ENCODE measurements at places on chromosomes 12 and 14.

- no peak for DNase-seq
Measured at GRCh38 chr14:60085693-60086092, 6.0 kb upstream of the PCNX4 start.

- DNase-seq, result peak; percentile 18
Measured at GRCh38 chr12:62657363-62657632, 190.7 kb downstream of the MON2 start.

GRCh38 chr12:101696251-101697196 is 916 bp upstream of the CHPT1 start:
- DNase-seq, result no peak

GRCh38 chr12:45518291-45519235 is 210.9 kb upstream of the ARID2 start:
- peak; percentile 80 for DNase-seq

DNA sequence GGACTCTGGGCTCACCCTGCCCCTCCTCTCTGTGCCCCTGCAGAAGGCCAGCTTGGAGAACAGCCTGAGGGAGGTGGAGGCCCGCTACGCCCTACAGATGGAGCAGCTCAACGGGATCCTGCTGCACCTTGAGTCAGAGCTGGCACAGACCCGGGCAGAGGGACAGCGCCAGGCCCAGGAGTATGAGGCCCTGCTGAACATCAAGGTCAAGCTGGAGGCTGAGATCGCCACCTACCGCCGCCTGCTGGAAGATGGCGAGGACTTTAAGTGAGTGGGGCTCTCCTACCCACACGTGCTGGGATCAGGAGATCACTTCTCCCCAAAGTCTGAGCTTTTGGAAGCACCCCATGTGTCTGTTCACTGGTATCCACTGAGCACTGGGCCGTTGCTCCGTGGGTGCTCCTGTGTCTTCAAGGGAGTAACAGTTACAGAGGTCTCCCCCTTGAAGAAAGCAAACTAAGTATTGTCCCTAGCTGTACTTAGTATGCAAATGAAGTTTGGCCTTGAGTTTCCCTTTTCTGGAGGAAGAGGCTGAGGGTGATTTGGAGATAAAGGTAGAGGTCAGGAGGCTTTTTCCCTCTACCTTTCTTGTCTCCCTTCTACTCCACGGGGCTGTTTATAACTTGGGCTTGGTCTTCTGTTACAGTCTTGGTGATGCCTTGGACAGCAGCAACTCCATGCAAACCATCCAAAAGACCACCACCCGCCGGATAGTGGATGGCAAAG is 3.3 kb downstream of the KRT18 start:
- no peak for DNase-seq

GRCh38 chr14:80186301-80186800 is 25.0 kb downstream of the DIO2 start:
- no peak for DNase-seq

DNA sequence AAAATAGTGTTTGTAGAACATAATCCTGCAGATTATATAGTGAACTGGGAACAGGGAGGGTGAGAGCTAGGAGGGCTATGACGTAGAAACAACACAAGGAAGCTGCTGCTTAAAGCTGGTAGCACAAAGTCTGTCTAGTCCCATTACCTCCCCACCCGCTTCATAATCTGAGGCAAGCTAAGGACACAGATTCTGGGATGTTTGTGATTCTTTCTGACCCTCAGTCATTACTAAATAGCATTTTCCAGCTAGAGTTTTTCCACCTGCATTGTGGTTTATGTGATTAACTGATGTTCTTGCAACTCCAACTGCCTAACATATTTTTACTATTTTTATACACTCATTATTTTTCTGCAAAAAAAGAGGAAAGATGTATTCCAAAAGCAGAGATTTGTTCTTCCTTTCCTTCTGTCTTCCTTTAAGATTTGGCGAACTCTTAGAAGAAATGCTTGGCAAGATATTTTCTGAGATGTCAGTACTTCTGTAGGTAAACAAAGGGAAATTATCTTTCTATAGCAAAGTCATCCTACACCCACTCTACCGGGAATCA is 293.2 kb upstream of the FAR2 start:
- no peak for DNase-seq

DNA sequence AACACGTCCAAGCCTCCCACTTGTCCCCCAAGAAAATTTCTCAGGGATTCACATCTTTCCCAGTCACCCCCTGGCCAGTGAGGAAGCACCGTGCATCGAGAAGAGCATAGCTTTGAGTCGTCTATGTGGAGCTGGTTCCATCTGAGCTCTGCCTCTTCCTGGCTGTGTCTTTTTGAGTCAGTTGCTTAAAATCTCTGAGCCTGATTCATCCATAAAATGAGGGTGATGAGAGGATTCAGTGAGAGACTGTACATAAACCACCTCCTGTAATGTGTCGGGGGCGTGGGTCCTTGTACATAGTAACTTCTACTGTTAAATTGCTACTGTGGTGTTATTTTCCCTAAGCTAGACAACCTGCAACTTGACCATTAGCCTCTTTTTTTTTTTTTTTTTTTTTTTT is 13.8 kb downstream of the CD9 start:
- no peak for DNase-seq

- DNase-seq, result no peak
Measured at GRCh38 chr14:38887696-38888095, 215.3 kb downstream of the SEC23A start.

DNA sequence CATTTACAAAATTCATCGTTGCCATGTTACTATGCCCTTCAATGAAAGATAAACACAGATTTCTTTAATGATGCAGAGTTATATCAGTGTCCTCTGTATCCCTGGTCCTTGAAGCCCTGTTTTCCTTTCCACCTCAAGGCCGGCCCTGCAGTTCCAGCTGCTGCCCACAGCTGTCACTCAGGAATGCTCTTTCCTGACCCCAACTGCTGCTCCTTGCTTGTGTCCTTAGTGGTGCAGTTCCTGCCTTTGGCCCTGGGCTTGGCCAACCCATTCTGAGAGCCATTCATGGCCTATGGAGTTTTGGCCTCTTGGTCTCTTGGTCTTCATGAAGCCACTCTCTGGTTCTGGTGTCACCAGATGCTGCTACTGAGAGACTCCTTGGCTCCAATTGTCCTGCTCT is 93.1 kb downstream of the GAS2L3 start:
- DNase-seq, result no peak

DNA sequence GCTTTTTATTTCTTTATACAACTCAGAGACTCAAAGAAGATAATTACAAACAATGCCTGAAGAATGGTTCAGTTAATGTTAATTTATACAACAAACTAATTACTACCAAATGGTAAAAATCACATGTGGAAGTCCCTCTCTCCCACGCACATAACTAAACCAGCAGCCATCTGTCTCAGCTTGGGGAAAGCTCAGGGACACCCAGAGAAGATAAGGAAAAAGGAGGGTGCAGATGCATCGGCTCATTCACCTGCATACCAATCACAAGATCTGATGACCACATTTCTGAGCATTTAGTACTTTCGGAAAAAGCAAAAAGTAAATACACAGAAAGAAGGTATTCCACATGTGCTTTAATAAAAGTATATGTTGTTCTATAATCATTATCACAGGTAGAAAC is 136.3 kb downstream of the SOX5 start:
- no peak for DNase-seq

- no peak for DNase-seq
Measured at GRCh38 chr12:57839996-57840395, 6.5 kb downstream of the CTDSP2 start.

GRCh38 chr14:71473843-71474242 is 458.4 kb upstream of the RGS6 start:
- DNase-seq, result no peak

Data from Jurkat, Clone E6-1 (cell line).